Activated T-helper 1 cell treated with anti-CD3 and anti-CD28 coated beads, Interleukin-2, amount 50 U/mL, for 16 hours (primary cell): ENCODE measurements at places on chromosomes 16 and 17.
A peak's percentile ranks its signal among the peaks of the same experiment; 100 is the strongest.

DNA sequence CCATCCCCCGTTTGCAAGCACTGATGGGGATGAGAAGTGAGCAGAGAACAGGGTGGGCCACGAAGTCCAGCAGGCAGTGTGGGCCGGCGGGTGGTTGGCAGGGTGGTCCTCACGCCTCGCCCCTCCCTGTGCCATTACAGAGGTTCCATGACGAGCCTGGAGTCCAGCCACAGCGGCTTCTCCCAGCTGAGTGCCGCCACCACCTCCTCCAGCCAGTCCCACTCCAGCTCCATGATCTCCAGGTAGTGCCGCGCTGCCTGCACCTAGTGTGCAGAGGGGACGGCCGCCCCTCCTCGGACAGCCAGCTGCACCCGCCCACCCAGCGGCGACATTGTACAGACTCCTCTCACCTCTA lies 73.0 kb downstream of the SEC14L1 start:
- no peak for DNase-seq

DNA sequence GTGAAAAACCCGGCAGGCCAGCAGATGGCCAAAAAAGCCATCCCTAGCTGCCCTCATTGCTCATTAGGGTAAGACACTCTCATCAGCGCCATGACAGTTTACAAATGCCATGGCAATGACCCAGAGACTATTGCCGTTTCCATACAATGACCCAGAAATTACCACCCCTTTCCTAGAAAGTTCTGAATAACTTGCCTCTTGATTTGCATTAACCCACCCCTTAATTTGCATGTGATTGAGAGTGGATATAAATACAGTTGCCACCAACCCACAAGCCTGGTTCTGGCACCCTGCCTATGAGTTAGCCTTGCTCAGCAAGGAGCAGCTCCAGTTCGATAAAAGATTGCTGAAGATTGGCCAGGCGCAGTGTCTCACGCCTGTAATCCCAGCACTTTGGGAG lies 16.1 kb upstream of the C16orf54 start:
- no peak for DNase-seq

DNA sequence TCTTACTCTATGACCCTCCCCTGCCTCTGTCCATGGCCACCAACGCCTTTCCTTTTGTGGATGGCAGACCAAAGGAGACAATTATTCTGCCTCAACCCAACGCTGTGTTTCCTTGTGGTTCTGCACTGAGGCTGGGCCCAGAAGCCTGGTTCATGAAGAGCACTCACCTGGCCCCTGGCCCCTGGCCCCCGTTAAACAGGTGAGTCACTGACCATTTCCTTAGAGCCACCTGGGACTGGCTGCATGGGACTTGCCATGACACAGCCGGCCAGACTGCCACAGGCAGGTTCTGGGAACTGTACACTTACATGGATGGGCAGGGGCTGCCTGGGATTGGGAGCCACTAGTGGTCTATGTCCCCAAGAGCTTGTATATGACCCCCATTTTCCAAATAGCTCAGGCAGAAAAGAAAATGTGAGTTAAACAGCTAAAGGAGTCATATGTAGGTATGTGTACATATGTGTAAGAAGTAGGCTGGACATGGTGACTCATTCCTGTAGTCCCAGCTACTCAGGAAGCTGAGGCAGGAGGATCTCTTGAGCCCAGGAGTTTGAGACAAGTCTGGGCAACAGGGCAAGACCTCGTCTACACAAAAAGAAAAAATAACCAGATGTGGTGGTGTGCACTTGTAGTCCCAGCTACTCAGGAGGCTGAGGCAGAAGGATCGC lies 181.9 kb upstream of the CACNG5 start:
- DNase-seq: no peak

DNA sequence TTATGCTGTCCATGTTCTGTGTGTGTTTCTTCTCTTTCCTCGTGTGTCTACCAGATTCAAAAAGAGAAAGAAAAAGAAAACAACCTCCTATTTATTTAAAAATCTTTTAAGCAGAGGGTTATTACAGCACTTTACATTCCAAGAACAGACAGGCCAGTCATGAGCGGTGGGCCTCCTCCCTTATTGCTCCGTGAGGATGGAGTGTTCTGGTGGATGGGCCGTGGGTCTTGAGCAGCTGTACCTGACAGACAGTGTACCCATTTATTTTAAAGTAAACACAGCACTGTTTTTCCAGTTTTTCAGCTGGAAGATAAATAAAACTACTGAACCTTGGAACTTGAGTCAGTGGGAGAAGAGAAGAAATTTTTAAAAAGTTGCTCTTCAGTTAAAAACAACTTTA lies 52.4 kb downstream of the WWP2 start:
- no peak for DNase-seq

DNA sequence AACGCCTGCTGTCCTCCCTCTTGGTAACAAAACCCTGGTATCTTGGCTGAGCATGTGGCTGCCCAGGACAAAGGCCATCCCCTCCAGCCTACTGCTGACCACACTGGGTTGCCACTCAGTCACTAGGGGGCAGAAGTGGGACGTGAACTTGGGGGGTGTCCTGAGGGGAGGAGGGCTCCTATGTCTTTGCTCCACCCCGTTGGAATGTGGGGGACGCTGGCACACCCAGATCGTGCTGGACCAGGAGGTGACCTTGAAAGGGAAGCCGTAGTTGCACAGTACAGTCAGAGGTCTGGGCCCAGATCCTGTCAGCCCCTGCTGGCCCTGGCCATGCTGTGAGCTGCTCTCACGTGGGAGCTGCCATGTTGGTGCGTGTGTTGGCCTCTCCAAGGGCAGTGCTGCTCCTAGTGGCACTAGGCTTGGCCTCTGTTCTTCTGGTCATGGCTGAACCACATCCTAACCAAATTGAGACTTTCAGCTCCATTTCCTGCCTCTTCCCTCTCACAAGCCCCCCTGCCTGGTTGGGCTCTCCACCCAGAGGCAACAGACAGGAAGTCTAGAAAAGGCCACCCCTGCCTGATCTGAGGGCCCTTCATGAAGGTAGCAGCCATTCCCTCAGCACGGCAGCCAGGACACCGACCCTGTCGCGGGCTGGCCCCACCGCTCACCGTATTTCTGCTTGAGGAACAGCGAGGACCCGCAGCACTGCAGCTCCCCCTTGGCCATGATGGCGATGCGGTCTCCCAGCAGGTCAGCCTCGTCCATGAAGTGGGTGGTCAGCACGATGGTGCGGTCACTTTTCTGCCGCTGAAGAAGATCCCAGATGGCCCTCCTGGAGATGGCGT lies 29.0 kb upstream of the RNPS1 start:
- no peak for DNase-seq

- DNase-seq: peak; percentile 80
Observed at GRCh38 chr16:3027983-3028715, 4.3 kb downstream of the THOC6 start.

GRCh38 chr17:17679243-17679642 lies 2.0 kb upstream of the RAI1 start:
- DNase-seq: no peak

GRCh38 chr16:11100239-11100750 lies 155.7 kb downstream of the SOCS1 start:
- no peak for DNase-seq

DNA sequence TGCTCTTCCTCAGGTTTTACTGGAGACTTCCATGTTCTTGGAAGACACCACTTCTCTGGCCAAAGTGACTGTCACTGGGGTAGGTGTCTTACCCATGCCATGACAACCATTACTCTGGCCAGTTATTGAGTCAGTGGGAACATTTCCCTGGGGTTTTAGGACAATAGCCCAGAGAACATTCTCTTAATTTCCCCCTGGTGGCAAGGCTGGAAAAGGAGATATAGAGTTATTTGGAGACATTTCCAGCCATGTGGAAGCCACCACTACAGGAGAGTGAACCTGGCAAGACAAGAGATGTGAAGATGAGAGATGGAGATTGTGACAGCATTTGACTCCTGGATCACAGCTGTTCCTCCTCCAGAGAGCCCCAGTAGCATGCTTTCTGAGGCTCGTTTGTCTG lies 106.2 kb downstream of the CDK5R1 start:
- DNase-seq: no peak

GRCh38 chr17:76189247-76189646 lies 48.2 kb upstream of the FOXJ1 start:
- DNase-seq: no peak

DNA sequence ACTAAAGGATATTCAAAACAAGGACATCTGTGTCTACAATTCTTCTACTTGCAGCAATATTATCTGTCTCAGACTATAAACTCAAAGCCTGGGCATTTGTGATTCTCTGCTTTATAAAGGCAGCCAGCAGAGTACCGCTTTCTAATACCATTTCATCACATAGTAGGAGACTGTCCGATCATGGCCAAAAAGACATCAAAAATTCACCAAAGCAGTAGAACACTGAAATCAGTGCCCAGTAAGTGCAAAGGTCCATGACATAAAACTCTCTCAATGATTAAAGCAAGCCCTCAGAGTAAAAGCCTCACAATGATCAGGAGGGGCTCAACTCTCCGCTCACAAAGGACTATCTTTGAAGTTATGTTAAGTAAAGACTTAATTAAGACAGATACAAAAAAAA lies 23.0 kb downstream of the ERN1 start:
- no peak for DNase-seq

DNA sequence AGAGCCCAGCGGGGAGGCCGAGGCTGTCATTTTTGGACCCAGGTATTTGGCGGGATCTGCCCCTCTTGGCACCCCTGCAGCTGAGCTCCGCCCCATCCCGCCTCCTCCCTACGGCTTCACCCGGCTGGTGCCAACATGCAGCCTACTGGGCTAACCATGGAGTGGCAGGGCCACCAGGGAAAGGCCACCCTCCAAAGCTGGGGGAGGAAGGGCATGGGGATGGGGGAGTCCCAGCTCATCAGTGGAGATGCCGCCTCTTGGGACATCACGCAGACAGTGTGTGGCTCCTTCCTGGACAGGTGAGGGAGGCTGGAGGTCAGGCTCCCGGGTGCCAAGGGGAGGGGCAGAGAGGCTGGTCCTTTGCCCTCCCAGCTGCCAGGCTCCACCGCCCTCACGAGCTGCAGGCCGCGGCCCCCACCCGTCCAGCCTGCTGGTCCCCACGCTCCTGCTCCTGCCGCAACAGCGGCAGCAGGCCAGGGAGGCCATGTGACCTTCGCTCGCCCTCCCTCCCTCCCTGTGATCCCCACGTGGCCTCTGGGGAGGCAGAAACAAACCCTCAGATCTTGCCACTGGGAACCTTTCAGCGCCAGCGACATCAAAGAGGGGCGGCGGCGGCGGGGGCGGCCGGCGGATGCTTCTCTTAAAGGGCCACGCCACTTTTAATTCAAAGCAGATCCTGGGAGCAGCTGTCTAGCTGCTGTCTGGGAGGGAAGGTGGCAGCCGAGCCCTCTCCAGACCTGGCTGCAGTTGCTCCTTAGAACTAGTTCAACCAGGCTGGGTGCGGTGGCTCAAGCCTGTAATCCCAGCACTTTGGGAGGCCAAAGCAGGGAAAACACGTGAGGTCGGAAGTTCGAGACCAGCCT lies 6.8 kb upstream of the NOTUM start:
- peak; percentile 77 for DNase-seq

DNA sequence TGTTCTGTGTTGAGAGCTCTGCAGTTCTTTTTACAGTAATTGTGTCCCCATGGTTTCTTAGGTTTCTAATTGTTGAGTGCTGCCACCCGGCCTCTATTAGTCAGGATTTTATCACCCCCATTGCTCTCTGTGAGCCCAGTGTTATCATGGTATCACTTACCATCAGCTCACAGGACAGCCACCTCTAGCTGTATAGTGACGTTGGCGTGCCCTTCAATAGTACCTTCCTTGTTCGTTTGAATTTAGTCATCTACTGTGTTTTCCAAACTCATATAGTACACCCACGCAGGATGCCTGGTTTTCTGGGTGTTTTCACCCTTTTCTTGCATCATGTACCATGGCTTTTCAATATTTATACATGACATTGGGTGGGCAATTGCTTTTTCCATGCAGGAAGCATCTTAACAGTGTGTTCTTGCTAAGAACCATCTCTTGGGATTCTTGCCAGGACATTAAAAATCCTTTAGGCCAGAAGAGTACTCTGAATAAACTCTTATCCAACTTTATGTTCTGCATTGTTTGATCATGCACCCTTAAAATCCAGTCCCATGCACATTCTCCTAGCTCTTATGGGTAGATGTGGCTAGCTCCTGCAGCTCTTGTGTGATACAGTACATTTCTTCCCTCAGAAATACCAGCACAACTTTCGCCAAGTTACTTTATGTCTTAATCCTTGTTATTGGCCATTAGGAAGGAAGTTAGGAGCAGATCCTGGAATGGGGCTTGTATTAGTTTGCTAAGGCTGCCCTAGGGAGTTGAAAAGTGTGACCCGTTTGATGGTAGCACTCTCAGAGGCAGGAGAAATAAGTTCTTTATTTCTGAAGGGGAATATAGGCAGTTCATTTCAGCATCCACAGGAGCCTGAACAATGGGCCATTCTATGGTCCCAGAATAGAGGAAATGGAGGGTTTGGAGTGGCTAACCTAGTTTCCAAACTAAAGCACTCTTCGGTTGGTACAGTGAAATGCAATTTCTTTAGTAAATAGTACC lies 11.3 kb upstream of the ABCA10 start:
- DNase-seq: no peak

GRCh38 chr17:38890410-38890746 lies 20.5 kb downstream of the LASP1 start:
- no peak for DNase-seq

GRCh38 chr16:84197466-84198128 lies 6.6 kb downstream of the ADAD2 start:
- DNase-seq: no peak

DNA sequence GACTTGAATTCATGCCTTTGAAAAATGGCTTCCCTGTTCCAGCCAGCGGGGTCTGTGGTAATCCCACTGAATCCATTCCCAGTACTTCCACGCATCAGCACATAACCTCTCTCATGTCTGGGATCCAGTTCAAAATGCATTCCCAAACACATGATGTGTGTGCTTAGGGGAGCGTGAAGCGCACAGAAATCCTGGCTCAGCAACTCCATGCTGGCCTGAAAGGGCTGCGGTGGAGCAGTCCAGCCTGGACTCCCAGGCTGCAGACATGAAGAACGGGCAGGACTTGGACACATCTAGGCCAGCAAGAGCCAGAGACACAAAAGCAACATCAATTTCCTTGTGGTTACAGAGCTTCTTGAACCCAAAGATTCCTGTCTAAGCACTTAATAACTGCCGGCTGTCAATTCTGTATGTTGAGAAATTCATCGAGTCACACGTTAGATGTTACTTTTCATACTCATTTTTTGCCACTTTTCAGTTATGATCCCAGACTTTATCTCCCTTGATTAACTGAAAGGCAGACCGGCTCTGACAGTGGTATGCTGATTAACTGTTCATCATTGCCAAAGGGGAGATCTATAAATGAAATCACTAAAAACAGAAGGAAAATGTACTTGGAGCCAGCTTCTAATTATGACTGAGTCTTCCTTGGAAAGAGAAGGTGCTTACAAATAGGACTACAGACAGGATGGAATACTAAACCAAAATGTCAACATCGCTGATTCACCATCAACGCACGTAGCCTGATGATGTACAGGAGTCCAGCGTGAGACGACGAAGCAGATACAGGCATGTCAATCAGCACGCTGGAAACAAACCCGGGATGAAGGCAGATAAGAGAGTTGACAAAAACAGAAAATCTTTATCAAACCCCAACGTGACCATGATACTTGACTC lies 23.0 kb downstream of the NSMCE1 start:
- no peak for DNase-seq

GRCh38 chr16:17205279-17206211 lies 265.2 kb downstream of the XYLT1 start:
- no peak for DNase-seq
